ENCODE measurements at places on chromosomes 4 and X. TPM values are rescaled to one million over a fixed set of nuclear protein-coding genes. Genes with fewer than 3 reads are reported as not detected.

Gene PIR
- polyA plus RNA-seq, result not detected

Gene SHISA3
- polyA plus RNA-seq, result not detected

DNA sequence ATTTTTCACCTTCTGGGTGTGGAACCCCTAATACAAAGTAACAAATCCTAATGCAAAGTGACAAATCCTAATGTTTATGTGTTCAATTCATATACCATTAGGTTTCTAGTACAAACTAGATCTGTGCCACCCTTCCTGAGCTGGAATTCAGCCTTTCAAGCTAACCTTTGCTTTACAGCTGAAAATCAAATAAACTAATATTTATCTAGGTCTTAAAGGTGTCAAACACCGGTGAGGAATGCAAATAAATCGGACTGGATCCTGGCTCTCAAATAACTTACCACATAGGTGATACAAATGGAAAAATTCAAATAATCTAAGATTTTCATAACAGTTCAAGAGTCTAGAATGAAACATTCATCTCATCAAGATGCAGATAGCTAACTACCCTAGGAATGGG lies 11.6 kb downstream of the IRF2 start:
- no peak for DNase-seq
- H3K27ac ChIP-seq, result no peak overlapping the region
- peaks cover 12% of the 10 kb centered on the region for H3K4me1 ChIP-seq
- no peaks in the 10 kb centered on the region for H3K27me3 ChIP-seq
- no peak overlapping the region for H3K4me3 ChIP-seq

GRCh38 chr4:138870737-138871554 lies 144.6 kb upstream of the NOCT start:
- H3K36me3 ChIP-seq, result no peaks in the 10 kb centered on the region
- no peak overlapping the region for H3K4me3 ChIP-seq
- no peaks in the 10 kb centered on the region for H3K27me3 ChIP-seq
- DNase-seq, result peak; percentile 22
- no peak overlapping the region for H3K27ac ChIP-seq

Gene MAGIX
- polyA plus RNA-seq, result 0.38 TPM

Gene SFRP2
- polyA plus RNA-seq, result not detected

Gene GRIA2
- polyA plus RNA-seq, result not detected

DNA sequence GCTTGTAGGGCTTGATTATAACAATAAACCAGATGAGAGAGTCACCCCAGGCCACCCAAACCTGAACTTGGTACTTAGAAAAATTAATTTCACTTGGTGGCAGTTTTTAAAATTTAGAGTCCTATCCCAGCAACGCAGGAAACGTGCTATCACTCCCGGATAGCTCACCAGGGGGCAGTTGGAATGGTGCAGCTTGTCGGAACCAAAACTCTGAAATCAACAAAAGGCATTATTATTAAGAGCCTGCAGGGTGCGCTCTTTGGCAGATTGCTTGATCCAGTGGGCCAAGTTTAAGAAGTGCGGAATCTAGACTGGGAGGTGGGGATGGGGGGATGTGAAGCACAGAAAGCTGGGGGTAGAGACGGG lies 2.4 kb downstream of the FRAS1 start:
- no peak overlapping the region for H3K27ac ChIP-seq
- peak overlapping the region; percentile 57 for H3K4me3 ChIP-seq
- H3K36me3 ChIP-seq, result no peaks in the 10 kb centered on the region
- H3K4me1 ChIP-seq, result peaks cover 10% of the 10 kb centered on the region

GRCh38 chrX:39653691-39654090 lies 444.1 kb downstream of the BCOR start:
- H3K27ac ChIP-seq, result no peak overlapping the region
- no peaks in the 10 kb centered on the region for H3K4me1 ChIP-seq
- no peaks in the 10 kb centered on the region for H3K27me3 ChIP-seq

Gene TBC1D14
- polyA plus RNA-seq, result 34.4 TPM

- no peaks in the 10 kb centered on the region for H3K36me3 ChIP-seq
- peak within 1 kb of the TSS; percentile 17 for H3K4me3 ChIP-seq
- H3K27ac ChIP-seq, result no peak within 1 kb of the TSS
- no peaks in the 10 kb centered on the region for H3K27me3 ChIP-seq
- DNase-seq, result no peak
Measured at GRCh38 chrX:43973249-43974099, at the start of gene NDP. Gene NDP (minus strand): TSS chrX:43973390. CDS start chrX:43958645, 14,745 bp downstream.

Gene PLS3
- not detected for polyA plus RNA-seq

Gene PLXNB3
- not detected for polyA plus RNA-seq
